ENCODE measurements at places on chromosomes 6 and 20. TPM values are rescaled to one million over a fixed set of nuclear protein-coding genes. Genes with fewer than 3 reads are reported as not detected.

SLC17A1 gene
- not detected for total RNA-seq

OPRL1 gene
- total RNA-seq, result 0.29 TPM

MOXD1 gene
- 96.5 TPM for total RNA-seq

HLA-DRB5 gene
- not detected for total RNA-seq

FABP7 gene
- 1.4 TPM for total RNA-seq

All from RPMI7951 (cell line).